NCI-H187 treated with DMSO at 0.1 percent for 48 hours (cell line): ENCODE measurements at places on chromosomes 11 and 22.

DNA sequence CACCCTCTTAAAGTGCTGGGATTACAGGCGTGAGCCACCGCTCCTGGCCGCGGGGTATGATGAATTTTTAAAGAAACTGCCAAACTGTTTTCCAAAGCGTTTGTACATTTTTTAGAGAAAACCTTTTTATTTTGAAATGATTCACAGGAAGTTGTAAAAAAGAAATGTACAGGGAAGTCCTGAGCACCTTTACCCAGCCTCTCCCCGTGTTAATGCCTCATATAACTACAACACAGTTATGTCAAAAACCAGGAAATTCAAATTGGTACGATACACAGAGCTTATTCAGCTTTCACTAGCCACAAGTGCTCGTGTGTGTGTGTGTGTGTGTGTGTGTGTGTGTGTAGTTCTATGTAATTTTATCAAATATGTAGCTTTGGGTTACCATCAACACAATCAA lies 7.0 kb upstream of the FAM118A start:
- DNase-seq, result no peak

DNA sequence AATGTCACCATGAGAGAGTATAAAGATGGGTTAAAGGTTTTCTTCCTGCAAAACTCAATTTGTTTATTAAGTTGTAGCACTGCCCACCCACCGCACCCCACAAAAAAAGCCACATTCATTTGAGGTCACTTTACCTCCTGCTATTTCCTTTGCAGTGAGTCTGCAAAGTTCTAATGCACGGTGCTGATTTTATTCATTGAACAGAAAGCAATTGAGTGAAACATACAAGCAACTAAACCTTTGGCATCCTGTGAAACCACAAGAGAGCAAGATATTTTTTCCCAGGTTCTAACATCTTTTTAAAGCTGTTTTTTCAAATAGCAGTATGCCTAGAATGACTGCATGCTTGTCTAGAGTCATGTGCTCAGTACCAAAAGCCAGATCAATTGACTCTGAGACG lies 39.0 kb downstream of the RRAS2 start:
- DNase-seq, result no peak

GRCh38 chr22:26452236-26453016 lies 23.4 kb downstream of the ASPHD2 start:
- DNase-seq, result no peak

DNA sequence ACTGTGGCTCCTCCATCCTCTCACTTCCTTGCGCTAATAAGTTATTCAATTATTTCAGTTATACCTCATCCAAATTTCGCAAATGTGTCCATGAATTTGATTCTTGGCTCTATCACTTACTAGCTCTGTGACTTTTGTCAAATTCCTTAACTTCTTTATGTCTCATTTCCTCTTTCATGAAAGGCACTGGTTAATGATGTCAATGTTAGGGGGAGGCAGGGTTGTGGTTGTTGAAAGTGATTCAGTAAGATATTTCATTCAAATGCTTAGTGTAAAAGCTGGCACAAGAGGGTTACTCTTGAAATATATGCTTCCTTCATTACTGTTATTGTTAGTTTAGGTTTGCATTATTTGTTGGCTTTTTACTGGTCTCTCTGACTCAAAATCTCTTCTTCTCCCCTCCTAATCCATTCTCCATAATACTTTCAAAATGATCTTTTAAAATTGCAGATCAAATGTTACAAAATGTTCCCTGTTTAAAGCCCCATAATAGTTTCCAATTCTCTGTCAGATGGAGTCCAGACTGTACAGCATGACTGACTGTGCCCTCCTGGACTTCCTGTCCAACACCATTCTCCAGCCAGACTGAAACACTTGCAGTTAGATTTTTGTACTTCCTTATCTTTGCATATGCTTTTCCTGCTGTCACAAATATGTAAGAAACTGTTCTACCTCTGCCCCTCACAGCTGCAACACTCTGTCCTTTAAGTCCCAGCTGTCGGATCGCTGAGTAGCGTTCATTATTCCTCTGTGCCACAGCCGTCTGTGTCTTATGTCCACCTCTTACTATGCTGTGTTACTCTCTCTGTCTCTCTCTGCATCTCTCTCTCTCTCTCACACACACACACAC lies 510.6 kb upstream of the RAG2 start:
- no peak for DNase-seq

- DNase-seq, result peak; percentile 43
These were observed 105.1 kb downstream of the HIPK3 start for GRCh38 chr11:33362051-33362910.

- DNase-seq, result no peak
These were observed 436.0 kb downstream of the MIAT start for GRCh38 chr22:27093422-27093821.

GRCh38 chr11:65503949-65504673 lies 5.3 kb downstream of the MALAT1 start:
- DNase-seq, result no peak

- no peak for DNase-seq
These were observed 227.2 kb upstream of the ARHGAP20 start for GRCh38 chr11:110939471-110939870.

GRCh38 chr11:32050264-32050663 lies 40.6 kb upstream of the RCN1 start:
- DNase-seq, result no peak

GRCh38 chr11:32830413-32830738 lies 649 bp downstream of the PRRG4 start:
- no peak for DNase-seq

GRCh38 chr22:43253839-43254238 lies 66.9 kb upstream of the TTLL12 start:
- DNase-seq, result no peak

DNA sequence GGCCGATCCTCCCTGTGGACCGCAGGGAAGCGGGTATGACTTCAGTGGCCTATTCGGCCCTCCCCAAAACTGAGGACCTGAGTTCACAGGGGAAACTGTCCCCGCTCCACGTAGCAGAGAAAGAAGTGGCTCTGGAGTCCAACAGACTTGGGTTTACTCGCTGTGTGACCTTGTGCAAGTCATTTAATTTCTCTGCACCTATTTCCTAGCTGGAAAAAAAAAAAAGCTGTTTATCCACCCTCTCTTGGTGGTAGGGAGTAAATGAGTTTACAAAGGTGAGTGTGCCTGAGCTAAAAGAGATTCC lies 2.2 kb downstream of the SPON1 start:
- DNase-seq, result no peak

DNA sequence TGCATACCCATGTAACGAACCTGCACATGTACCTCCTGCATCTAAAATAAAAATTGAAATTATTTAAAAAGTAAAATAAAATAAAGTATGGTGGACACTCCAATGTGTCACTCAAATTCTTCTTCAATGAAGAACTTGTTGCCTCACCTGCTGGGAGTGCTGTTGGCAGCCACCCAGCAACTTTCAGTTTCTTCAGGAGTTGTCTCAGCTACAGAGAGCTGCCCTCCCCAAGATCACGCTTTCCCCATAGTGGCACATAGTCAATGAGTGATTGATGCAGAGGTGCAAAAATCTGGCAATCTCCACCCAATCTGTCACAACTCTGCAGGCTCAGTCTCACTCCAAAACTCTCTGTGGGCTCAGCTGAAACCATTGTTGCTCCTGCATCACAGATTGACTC lies 92.3 kb upstream of the C11orf87 start:
- DNase-seq, result no peak

GRCh38 chr22:42430528-42431125 lies 1.6 kb downstream of the NFAM1 start:
- DNase-seq, result no peak

DNA sequence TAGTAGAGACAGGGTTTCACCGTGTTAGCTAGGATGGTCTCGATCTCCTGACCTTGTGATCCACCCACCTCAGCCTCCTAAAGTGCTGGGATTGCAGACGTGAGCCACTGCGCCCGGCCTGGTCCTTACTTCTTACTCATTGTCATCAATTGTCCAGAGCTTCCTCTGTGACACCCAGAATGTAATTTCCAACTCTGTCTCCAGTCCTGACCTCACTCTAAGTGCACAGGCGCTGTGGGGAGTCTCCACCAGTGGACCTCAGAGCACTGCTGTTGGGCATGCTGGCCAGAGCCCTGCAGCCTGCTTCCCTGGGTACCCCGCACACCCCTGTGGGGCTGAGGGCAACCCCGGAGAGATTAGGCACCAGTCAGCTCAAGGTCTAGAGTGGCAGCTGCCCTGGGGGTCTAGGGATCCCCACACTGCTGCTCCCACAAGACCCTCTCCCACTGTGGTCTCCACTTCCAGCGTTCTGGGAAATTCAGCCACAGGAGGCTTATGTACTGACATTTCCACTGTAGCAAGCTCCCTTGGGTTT lies 1140.3 kb downstream of the TBC1D22A start:
- DNase-seq, result no peak

DNA sequence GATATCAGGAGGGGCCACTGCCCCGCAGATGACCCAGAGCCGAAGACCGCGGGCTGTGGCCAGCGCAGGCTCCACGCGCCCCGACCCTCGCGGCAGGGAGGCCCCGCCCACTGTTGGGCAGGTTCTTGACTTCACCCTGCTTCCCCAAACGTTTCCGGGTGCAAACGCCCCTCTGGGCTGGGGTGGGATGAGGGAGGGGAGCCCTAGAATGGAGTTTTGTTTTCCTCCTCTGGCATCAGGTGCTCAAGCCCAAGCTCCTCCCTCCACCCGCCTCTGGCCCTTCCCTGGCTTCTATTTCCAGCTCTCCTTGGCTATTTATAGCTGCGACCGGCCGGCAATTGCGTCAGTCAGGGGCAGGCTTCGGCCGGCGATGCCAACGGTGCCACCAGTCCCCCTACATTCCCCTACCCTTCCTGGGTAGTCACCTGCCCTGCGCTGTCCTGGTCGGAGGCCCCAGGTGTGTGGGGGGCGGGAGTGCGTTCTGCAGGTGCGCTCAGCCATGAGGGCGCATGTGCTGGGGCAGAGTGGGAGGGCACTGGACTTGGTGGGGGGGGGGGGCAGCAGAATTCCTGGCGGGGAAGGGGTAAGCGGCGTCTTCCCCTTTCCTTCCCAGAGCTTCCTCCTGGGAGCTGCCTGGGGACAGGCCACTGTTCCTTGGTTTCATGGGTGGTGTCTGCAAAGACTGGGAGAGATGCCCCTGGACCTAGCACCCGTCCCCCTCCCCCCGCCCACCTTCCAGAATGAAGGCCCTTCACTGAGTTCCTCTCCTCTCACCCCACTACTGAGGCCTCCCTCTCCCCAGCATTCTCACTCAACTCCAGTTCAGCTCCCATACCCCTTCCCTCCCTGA lies 23.6 kb downstream of the DUSP8 start:
- peak; percentile 45 for DNase-seq

- DNase-seq, result no peak
These were observed 8.3 kb downstream of the LGR4 start for GRCh38 chr11:27464289-27464696.

GRCh38 chr22:45631140-45631840 lies 40.3 kb upstream of the ATXN10 start:
- DNase-seq, result no peak

DNA sequence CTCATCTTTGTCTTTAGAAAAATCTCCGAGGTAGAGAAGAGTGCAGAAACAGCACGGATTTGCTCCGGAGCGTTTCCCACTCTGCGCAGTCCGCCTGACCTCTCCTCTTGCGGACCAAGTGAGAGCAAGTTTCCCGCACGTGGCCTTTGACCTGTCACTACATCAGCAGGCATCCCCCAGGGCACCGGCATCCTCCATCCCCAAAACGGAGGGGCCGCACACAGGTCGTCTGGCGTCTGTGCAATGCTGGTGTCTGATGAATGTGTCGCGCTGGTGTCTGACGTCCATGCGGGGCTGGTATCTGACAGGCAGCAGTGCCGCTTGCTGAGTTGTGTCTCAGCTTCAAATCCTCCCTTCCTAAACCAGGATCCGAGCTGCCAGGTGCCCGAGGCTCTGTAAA lies 739 bp upstream of the MRGPRE start:
- DNase-seq, result no peak
